Motor neuron (in vitro differentiated cells): ENCODE measurements at places on chromosomes 16 and 17.

GRCh38 chr17:42247734-42248133 lies 28.5 kb downstream of the STAT5B start:
- ATAC-seq: no peak

DNA sequence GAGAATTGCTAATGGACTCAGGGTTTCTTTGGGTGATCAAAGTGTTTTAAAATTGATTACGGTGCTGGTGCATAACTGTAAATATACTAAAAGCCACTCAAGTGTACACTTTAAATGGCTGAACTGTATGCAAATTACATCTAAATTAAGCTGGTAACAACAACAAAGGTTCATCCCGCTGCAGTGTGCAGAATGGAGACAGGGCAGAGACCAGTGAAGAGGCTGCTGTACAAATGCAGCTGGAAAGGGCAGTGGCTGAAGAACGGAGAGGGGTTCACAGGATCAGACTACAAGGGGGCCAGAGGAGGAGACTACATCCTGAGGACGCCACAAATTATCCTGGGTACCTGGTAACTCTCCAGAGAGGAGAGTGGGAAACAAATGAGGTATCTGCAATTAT lies 9.0 kb upstream of the ITGAE start:
- no peak for ATAC-seq

DNA sequence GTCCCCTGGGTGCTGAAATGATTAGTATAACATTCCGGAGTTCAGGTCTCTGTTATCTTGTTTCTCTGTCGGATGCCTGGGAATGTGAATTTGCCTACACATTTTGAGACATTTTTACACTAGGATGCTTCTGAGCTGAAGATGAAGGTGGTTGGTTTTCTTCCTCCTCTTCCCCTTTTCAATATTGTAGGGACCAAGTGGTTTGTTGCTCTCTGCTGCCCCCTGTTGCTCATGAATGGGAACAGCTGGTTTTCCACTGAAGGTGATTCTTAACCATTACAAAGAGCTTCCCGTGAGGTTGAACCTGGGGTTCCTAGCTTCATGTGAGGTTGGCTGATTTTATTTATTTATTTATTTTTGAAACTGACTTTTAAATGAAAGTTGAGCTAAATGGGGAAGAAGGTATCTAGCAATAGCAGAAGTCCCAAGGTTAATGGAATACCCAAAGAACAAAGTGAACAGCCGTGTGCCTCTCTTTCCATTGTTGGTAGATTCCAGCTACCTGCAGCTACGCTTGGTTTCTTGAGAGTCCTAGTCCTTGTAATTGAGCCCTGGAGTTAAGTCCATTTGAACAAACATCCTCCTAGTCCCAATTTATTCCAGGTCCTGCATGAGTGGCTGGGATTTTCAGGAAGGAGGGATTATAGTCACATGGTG lies 983.9 kb upstream of the EEF2KMT start:
- no peak for ATAC-seq

DNA sequence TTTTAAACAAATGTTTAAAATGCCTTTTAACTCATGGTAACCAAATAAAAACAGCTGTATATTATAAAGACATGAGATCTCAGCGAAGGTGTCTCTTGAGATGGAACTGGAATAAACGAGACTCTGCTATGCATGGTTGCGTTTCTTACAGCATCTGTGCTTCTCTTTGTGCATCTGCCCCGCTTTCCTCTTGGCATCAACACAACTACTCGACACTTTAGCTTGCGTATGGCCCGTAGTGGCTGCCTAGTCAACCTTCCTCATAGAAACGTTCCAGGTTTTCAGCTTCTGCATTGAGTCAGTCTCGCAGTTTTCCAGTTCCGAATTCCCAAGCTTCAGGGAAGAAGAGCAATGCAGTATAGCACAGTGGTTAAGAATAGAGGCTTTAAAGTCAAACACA lies 214.9 kb downstream of the CEP112 start:
- ATAC-seq: no peak

- no peak for ATAC-seq
These were observed 23.7 kb upstream of the CBX4 start for GRCh38 chr17:79862771-79863440.

GRCh38 chr17:48575066-48575582 lies 3.0 kb downstream of the HOXB4 start:
- no peak for ATAC-seq

- no peak for ATAC-seq
These were observed 17.5 kb downstream of the LIMD2 start for GRCh38 chr17:63682441-63682840.
